Left kidney (tissue), 8 donors: ENCODE measurements at places on chromosomes 6 and 20. TPM values are rescaled to one million over a fixed set of nuclear protein-coding genes. Genes with fewer than 3 reads are reported as not detected.
A peak's percentile ranks its signal among the peaks of the same experiment; 100 is the strongest.

- DNase-seq: peak; percentile 95
These were observed at the start of gene PIGU for GRCh38 chr20:34676642-34677373. Gene PIGU, minus strand, starts transcription at chr20:34677092. Its CDS starts 7 bp downstream, at chr20:34677085.

DNA sequence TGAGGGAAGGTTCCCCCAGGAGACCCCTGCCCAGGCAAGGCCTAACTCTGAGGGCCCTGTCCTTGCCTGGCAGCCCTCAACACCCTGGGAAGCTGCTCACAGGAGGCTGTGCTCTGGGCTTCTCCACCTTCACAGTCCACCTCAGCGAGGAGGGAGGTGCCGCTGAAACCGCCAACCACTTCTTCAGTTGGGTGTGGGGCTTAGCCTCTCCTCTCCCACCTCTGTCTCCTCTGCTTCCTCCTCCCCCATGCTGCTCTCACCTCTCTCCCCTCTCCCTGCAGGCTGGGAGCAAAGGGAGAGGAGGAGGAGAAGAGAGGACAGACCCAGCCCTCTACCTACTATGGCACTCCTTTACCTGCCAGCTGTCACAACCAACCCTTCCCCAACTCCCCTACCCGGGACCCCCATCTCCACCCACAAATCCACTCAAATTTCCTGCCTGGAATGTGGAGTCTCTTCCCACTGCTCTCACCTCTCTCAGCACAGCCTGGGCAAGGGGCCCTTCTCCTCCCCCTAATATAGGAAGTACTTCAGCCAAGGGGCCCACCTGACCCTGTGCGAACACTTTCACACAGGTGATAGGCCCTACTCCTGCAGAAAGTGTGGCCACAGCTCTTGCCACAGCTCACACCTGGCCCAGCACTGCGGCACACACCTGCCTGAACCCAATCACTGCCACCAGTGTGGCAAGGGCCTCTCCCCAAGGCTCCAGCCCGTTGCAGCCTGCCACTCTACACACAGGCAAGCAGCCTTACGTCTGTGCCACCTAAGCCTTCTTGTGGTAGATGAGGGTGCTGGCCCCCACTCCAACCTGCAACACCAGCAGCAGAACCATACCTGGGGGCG is 7.2 kb downstream of the RING1 start:
- DNase-seq: no peak

GRCh38 chr6:113672491-113673149 is 184.5 kb upstream of the MARCKS start:
- DNase-seq: no peak

The SYCP2L gene
- polyA plus RNA-seq: 7.9 TPM
